ENCODE measurements at places on chromosomes 6 and 20. TPM values are rescaled to one million over a fixed set of nuclear protein-coding genes. Genes with fewer than 3 reads are reported as not detected.

The CTNNBL1 gene
- 45.1 TPM for total RNA-seq

The COL9A3 gene
- 11.3 TPM for total RNA-seq

The TCP11 gene
- not detected for total RNA-seq

The EEF1A2 gene
- 0.34 TPM for total RNA-seq

The ZSCAN31 gene
- 2.6 TPM for total RNA-seq

The BCAS1 gene
- not detected for total RNA-seq

The SLC26A8 gene
- total RNA-seq: not detected

The HFE gene
- 7.5 TPM for total RNA-seq

The EEF1A1 gene
- total RNA-seq: 8,902 TPM

The ULBP2 gene
- 13.9 TPM for total RNA-seq

DNA sequence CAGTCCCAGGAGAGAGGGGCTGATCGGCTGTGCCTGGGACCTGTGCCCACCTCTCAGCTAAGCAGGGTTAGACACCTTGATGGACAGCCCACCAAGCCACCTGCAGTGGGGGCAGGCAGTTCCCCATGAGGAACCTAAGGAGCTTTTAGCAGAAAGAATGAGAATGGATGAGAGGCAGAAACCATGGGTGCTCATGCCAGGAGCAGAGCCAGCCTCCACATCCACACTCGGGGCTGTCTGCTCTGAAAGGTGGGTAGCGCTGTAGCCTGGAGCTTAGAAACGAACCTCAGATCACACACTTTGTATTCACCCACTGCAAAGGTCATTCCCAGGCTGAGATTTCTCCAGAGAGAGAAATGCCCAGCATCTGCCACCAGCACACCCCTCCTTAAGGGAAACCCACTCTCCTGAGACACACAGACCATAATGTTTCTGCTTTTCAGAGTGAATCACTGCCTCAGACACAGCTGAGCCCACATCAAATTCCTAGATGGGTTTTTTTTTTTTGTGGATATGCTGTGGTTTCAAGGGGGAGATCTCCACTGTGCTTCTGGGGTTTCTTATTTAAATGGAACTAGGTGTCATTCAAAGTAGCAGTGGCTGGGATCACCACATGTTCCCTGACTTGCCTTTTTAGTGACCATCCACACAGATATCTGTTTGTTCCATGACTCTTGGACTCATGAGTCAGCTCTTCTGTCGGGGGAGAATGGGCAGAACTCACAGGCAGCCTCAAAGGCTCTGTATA is 218.9 kb downstream of the EYA2 start:
- no peak for DNase-seq
- no peak overlapping the region for H3K27ac ChIP-seq
- H3K27me3 ChIP-seq: no peaks in the 10 kb centered on the region
- no peak overlapping the region for H3K4me3 ChIP-seq
- H3K4me1 ChIP-seq: peaks cover 23% of the 10 kb centered on the region

GRCh38 chr20:48047447-48047846 is 262.2 kb upstream of the SULF2 start:
- peaks cover 17% of the 10 kb centered on the region for H3K4me1 ChIP-seq
- peaks cover 11% of the 10 kb centered on the region for H3K27me3 ChIP-seq
- no peak for DNase-seq
- H3K36me3 ChIP-seq: no peaks in the 10 kb centered on the region
- no peak overlapping the region for H3K27ac ChIP-seq

DNA sequence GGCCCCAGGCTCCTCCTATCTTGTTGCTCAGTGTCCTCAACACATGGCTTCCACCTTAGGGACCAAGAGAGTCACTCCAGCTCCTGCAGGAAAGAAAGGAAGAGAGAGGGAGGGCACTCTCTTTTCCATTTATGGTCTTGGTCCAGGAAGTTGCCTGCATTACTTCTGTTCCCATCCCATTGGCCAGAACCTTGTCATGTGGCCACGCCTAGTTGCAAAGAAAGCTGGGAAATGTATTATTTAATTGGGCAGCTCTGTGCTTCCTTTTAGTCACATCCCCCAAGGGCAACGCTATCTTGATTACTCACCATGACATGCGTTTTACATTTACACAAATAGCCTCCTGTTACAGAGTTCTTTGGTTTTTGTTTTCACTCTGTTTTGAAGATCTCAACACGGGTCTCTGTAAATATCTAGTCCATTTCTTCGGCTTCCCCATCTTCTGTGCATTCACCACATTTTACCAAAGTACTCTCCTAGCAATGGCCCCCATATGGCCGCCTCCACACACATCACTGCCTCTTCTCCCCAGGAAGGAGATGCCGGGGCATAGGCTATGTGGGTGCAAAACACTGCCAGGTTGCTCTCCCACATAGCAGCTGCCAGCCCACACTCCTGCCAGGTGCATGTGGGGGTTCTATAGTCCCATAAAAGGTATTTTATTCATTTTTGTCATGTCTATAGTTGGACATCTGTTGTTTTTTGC is 35.7 kb upstream of the ZMYND8 start:
- H3K27me3 ChIP-seq: no peaks in the 10 kb centered on the region
- no peak for DNase-seq
- H3K4me3 ChIP-seq: no peak overlapping the region
- H3K36me3 ChIP-seq: no peaks in the 10 kb centered on the region
- peak overlapping the region; percentile 81 for H3K27ac ChIP-seq

- no peak for DNase-seq
- no peaks in the 10 kb centered on the region for H3K27me3 ChIP-seq
- H3K4me1 ChIP-seq: peaks cover 34% of the 10 kb centered on the region
- no peak overlapping the region for H3K27ac ChIP-seq
- H3K36me3 ChIP-seq: peaks cover 1% of the 10 kb centered on the region
These were observed 147.1 kb downstream of the ARID1B start for GRCh38 chr6:156924246-156924645.

DNA sequence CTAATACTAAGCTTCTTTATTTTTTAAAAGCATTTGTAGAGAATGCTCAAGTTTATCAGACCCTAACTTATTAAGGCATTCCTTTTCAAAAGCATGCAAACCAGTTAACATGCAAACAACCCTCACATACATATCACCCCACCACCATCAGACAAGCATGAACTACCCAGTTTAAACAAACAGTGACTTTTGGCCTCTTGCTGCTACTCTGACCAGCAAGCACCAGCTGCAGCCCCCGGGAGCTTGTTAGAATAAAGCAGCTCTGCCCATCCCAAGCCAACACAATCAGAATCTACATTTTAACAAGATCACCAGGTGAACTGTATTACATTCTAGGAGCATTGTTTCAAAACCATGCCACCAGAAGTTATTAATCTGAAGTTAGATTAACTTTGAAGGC is 5.9 kb upstream of the NUP153 start:
- H3K27me3 ChIP-seq: no peaks in the 10 kb centered on the region
- H3K4me1 ChIP-seq: peaks cover 31% of the 10 kb centered on the region
- no peak overlapping the region for H3K4me3 ChIP-seq
- no peaks in the 10 kb centered on the region for H3K36me3 ChIP-seq
- no peak for DNase-seq

- peaks cover 1% of the 10 kb centered on the region for H3K27me3 ChIP-seq
- no peak overlapping the region for H3K4me3 ChIP-seq
- no peaks in the 10 kb centered on the region for H3K36me3 ChIP-seq
- H3K27ac ChIP-seq: no peak overlapping the region
These were observed 524.3 kb downstream of the EYS start for GRCh38 chr6:65182681-65183080.

- H3K27me3 ChIP-seq: no peaks in the 10 kb centered on the region
- H3K27ac ChIP-seq: no peak overlapping the region
- no peak for DNase-seq
- no peaks in the 10 kb centered on the region for H3K36me3 ChIP-seq
- no peaks in the 10 kb centered on the region for H3K4me1 ChIP-seq
- H3K4me3 ChIP-seq: no peak overlapping the region
These were observed 8.4 kb downstream of the MUC21 start for GRCh38 chr6:30991891-30992290.

- no peak overlapping the region for H3K27ac ChIP-seq
- no peaks in the 10 kb centered on the region for H3K27me3 ChIP-seq
- H3K4me3 ChIP-seq: no peak overlapping the region
These were observed 16.6 kb upstream of the TFB1M start for GRCh38 chr6:155330922-155331321.

GRCh38 chr6:154629127-154629526 is 104.1 kb upstream of the SCAF8 start:
- H3K36me3 ChIP-seq: peaks cover 1% of the 10 kb centered on the region

GRCh38 chr6:145036848-145037567 is 698.3 kb downstream of the EPM2A start:
- no peak overlapping the region for H3K27ac ChIP-seq
- H3K36me3 ChIP-seq: peaks cover 1% of the 10 kb centered on the region
- no peak for DNase-seq
- H3K4me1 ChIP-seq: peaks cover 32% of the 10 kb centered on the region
- H3K27me3 ChIP-seq: no peaks in the 10 kb centered on the region

DNA sequence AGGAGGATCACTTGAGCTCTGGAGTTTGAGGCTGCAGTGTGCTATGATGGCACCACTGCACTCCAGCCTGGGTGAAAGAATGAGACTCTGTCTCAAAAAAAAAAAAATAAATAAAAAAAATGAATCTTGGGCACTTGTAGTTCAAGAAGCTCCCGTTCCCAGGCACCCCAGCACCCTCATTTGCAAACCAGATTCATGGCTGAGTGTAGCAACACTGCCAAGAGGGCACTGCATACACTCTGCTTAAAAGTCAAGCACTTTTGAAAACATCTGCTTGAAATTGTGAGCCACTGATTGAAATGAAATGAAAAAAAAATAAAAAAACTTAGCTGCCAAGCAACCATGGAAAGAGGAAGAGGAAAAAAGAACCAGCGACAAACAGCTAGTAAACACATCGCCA is 124.7 kb upstream of the SASH1 start:
- peaks cover 14% of the 10 kb centered on the region for H3K4me1 ChIP-seq
- no peak overlapping the region for H3K4me3 ChIP-seq
- no peaks in the 10 kb centered on the region for H3K27me3 ChIP-seq
- no peak overlapping the region for H3K27ac ChIP-seq
- H3K36me3 ChIP-seq: no peaks in the 10 kb centered on the region

DNA sequence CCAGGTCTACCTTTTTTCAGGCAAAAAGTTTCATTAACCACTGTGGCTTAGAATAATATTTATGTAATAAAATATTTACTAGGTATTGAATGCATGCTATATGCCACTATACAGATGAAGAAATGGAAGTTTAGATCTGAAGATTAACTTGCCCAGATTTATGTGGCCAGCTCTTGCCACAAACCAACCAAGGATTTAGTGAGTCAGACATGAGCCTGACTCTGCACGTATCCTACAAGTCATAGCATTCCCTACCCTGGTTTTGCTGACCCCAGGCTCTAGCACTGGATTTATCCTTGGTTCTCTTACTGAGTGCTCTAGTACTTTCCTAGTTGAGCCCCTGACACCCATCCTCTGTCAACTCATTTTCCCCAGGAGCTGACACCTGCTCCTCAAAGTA is 75.4 kb downstream of the ANKEF1 start:
- H3K27ac ChIP-seq: no peak overlapping the region
- H3K36me3 ChIP-seq: peaks cover 6% of the 10 kb centered on the region
- DNase-seq: no peak

DNA sequence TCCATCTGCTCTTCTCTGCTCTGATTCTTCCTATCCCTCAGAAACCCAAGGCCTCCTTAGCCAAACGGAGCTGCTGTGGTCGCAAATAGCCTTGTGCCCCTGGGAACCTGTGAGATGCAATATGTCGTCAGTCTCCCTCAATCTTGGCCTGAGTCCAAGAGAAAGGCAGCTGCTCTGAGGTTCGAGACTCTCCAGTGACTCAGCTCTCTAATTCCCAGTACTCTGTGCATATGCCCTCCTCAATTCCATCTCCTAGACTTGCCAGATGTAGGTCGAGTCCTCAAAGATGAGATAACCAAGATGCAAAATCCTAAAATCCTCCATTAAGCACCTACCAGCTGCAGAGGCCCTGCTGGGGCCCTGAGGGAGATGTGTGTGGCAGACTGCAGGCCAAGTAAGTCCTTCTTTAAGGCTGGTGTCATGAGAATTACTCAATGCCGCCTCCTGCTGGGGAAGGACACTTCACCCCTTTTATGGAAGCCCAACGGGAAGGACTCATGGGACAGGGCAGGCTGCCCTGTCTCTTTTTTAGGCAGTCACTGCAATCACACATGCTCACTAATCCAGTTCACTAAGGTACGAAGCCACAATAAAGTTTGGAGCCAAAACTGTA is 28.5 kb downstream of the C6orf15 start:
- H3K4me1 ChIP-seq: peaks cover 38% of the 10 kb centered on the region
- H3K4me3 ChIP-seq: no peak overlapping the region

DNA sequence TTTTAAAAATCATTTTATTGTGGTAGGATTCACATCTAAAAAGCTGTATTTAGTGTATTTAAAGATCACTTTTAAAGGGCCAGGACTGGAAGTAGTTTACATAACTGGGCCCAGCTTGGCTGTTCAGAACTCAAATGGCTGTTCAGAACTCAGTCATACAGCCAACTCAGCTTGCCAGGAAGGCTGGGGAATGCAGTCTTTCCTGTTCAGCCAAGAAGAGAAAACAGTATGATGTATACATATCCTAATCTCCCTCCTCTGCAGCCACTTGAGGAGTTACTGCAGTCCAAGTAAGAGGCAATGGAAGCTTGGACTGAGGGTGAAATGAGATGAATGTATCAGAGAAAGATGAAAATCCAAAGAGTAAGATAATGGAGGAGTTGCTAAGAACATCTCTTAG is 24.6 kb downstream of the DSTN start:
- peaks cover 21% of the 10 kb centered on the region for H3K36me3 ChIP-seq
- H3K27ac ChIP-seq: peak overlapping the region; percentile 70
- H3K27me3 ChIP-seq: no peaks in the 10 kb centered on the region
- H3K4me1 ChIP-seq: peaks cover 93% of the 10 kb centered on the region
- no peak overlapping the region for H3K4me3 ChIP-seq
- no peak for DNase-seq

DNA sequence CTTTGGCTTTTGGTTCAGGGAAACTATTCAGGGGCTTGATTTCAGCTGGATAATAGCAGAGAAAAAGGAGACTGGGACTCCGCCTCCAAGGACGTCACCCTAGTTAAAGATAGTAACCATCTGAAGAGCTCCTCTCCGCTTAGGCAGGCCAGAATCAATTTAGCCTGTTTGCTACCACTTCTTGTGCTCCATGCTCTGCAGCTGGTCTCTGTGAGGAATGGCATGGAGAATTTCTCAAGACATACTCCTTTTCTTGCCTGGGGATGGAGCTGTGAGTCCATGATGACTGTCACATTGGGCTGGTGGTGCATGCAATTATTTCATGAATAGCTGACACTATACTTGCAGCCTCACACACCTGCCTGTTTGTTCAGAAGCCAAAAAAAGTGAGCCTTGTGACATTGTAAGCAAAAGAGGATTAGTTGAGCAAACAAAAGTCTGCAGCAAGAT is 61.4 kb downstream of the TXLNB start:
- no peaks in the 10 kb centered on the region for H3K27me3 ChIP-seq
- no peak for DNase-seq
- no peak overlapping the region for H3K27ac ChIP-seq

DNA sequence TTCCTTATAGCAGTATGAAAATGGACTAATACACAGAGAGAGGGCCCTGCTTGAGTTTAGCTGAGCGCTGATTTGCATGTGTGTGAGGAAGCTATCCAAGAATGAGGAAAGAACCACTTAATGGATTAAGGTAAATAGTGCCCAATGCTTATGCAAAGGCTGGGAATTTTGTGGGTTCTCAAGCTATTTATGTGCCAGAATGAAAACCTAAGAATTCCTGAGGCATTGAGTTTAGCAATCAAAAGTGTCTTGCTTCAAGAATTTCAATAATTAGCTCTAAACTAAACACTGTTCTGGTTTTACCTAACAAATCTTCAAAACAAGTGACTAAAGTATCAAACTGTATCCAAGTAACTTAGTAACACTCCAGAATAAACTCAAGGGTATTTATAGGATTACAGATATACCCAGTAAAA is 7.0 kb upstream of the OR14J1 start:
- DNase-seq: no peak
- H3K27ac ChIP-seq: no peak overlapping the region
- H3K4me3 ChIP-seq: no peak overlapping the region
- H3K4me1 ChIP-seq: no peaks in the 10 kb centered on the region

- H3K27me3 ChIP-seq: peaks cover 16% of the 10 kb centered on the region
- no peak overlapping the region for H3K4me3 ChIP-seq
- no peak for DNase-seq
- peaks cover 1% of the 10 kb centered on the region for H3K36me3 ChIP-seq
- no peaks in the 10 kb centered on the region for H3K4me1 ChIP-seq
These were observed 6.9 kb downstream of the SNAP25 start for GRCh38 chr20:10225439-10226060.

Measured in chondrocyte (in vitro differentiated cells).